ENCODE measurements at places on chromosomes 5 and 9.

DNA sequence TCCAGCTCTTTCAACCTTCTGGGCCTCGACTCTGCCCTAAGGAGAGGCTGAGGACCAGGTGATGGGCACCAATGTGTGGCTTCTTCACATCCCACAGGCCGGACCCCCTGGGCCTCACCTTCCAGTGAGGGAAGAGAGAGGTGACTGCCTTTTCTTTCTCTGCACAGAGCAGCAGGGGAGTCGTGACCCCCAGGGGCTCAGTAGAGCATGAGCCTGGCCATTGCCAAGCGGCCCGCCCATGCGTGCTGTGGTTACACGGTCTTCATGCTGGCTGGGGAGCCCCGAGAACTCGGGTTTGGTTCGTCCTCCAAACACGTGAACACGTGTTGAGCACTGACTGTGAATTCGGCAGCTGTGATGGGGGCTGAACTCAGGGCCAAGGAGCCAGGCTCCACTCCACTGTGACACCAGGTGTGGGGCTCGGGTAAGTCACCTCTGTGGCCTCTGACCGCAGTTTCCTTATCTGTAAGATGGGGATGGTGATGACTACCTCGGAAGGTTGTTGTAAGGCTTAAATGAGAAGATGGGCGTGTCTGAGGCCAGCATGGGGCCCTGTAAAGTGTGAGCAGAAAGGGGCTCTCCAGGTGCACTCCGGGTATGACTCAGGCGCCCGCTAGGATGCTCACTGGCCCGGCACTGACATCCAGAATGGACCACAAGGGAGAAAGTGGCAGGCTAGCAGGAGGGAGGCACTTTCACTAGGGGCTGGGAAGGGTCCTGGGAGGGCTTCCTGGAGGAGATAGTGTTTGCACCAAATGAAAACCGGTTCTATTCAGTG is 13.4 kb upstream of the GRHPR start:
- peak; percentile 77 for DNase-seq

- peak; percentile 42 for DNase-seq
These were observed at the start of gene SLC1A3 for GRCh38 chr5:36606428-36607113. Gene SLC1A3 (plus strand): TSS chr5:36606606. CDS start chr5:36608424, 1,818 bp downstream.

- no peak for DNase-seq
These were observed 7.5 kb downstream of the LHX6 start for GRCh38 chr9:122221183-122221811.

GRCh38 chr9:37229882-37230482 is 109.6 kb downstream of the ZCCHC7 start:
- DNase-seq: no peak

DNA sequence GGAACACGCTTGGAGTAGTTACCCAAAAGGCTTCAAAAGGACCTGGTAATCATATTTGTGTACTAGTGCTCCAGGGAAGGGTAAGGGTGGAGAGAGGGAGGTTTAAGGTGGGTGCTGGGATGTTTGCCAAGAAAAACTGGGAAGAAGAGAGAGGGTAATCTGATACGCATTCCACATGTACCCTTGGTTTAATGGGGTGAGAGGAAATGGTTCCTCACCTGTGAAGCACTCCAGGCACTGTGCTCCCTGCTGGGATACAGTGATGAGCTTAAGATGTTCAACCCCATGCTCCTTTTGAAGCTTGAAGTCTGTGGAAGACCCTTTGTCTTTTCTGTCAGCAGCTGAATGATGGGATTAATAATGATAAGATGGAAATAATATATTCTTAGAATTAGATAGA is 98.4 kb downstream of the COX7C start:
- no peak for DNase-seq

DNA sequence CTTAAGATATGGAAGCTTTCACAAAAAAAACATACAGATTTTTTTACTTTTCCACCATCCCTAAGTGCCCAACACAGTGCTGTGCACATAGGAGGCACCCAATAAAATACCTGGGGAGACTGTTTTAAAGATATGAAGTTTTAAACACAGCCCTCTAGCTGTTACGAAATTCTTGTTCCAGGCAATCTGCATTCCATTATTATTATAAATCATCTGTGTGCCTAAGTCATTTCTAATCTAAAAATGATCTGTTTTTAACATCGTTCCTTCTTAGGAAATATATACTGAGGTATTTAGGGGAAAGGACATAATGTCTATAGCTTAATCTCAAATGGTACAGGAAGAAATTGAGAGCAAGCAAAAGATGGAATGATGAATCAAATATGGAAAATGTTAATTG is 32.7 kb upstream of the ISCA1 start:
- no peak for DNase-seq

GRCh38 chr5:113520429-113520828 is 6.9 kb downstream of the YTHDC2 start:
- peak; percentile 22 for DNase-seq

GRCh38 chr9:123238365-123238764 is 30.0 kb downstream of the STRBP start:
- DNase-seq: no peak

GRCh38 chr5:153523831-153524230 is 33.4 kb downstream of the GRIA1 start:
- no peak for DNase-seq

- DNase-seq: no peak
These were observed 30.3 kb downstream of the VCP start for GRCh38 chr9:35042081-35042604.

- DNase-seq: no peak
These were observed 265.0 kb upstream of the IRX4 start for GRCh38 chr5:2147504-2148311.

DNA sequence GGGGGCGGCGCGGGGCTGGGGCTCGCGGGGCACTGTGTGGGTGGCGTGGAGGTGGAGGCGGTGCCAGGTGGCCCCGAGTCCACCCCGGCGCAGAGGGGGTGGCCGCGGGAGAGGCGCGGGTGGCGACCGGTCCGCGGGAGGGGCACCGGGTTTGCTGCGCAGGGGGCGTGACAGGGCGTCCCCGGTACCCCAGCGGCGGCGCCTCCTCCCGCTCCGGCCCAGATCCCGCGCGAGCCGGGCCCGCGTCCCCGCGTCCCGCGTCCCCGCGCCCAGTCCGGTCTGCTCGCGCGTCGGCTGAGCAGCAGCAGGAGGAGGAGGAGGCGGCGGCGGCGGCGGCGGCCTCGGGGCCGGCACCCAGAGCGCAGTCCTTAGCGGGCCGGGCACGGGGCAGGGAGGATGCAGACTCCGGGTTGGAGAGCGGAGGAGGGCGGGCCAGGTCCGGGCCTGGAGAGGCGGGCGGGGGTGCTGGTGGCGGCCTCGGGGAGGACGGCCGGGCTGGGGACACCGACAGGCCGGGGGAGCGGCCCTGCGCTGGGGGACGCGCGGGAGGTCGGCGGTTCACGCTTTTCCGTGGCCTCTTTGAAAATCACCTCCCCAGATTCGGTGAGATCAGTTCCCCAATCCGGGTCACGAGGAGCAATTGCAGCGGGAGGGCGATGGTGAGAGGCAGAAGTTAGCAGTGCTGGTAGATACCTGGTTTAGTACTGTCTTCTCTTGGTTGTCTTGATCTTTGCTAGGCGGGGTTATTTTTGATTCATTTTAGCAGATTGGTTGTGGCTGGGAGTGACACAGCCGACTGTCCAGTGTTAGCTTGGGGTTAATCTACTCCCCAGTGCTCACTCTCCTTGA is 1.7 kb downstream of the TRIO start:
- DNase-seq: peak; percentile 12

GRCh38 chr5:83708170-83708569 is 12.5 kb downstream of the HAPLN1 start:
- no peak for DNase-seq

- no peak for DNase-seq
These were observed 216.9 kb downstream of the TTLL11 start for GRCh38 chr9:121876255-121876654.

DNA sequence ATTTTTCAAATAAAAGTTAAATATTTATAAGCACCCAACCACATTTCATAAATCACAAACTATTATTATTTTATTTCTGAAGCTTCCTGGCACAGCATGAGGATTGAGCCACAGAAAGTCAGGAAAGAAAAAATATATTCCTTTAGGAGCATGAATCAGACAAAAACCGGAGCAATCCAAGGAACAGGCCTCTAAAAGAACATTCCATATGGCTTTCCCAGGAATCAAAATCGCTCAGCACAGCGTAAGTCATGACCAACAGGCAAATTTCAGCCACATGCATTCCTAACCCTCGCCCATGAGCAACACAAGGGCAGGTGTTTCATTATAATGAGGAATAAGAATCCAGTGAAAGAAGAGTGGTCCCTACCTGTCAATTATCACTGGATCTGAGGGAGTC is 26.7 kb downstream of the EBF1 start:
- DNase-seq: no peak

GRCh38 chr9:123642291-123643278 is 286.6 kb downstream of the CRB2 start:
- DNase-seq: no peak

GRCh38 chr9:79801459-79801858 is 229.7 kb downstream of the TLE4 start:
- DNase-seq: no peak

- DNase-seq: no peak
These were observed 38.3 kb upstream of the TIFAB start for GRCh38 chr5:135490245-135491037.

DNA sequence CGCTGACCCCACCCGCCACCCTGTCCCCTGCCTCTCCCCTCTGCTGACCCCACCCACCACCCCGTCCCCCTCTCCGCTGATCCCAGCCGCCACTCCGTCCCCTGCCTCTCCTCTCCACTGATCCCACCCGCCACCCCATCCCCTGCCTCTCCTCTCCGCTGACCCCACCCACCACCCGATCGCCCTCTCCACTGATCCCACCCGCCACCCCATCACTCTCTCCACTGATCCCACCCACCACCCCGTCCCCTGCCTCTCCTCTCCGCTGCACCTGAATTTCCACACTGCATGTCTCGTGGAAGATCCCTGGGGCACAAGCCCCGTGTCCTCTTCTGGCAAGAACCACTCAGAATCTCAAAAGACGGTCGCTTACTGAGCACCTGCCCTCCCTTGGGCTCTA is 53.4 kb upstream of the OLFM1 start:
- DNase-seq: no peak

- no peak for DNase-seq
These were observed 110.7 kb downstream of the SAXO1 start for GRCh38 chr9:18922161-18922885.

- no peak for DNase-seq
These were observed 8.6 kb downstream of the MFAP3 start for GRCh38 chr5:154047324-154047723.

DNA sequence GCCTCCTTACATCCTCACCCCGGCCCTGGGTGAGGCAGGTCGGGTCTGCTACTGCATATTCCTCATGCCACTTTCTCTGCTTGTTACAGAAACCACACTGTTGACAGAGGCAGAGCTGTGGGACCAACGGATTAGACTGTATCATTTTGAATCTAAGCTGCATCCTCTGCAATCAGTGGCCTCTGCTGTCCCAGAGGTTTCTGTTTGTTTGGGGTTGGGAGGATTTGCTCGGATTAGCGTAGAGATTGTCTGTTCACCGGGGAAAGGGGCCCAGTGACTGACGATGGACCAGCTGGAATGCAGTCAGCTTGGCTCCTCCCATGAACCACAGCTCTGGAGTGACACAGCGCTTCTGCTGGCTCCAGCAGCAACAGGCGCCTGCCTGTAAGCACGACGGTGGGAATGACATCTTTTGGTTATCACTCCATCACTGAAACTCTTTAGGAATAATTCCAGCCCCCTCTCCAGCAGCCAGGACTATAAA is 37.3 kb upstream of the ADRA1B start:
- DNase-seq: no peak

- no peak for DNase-seq
These were observed 5.7 kb downstream of the NIPSNAP3B start for GRCh38 chr9:104769655-104770054.

DNA sequence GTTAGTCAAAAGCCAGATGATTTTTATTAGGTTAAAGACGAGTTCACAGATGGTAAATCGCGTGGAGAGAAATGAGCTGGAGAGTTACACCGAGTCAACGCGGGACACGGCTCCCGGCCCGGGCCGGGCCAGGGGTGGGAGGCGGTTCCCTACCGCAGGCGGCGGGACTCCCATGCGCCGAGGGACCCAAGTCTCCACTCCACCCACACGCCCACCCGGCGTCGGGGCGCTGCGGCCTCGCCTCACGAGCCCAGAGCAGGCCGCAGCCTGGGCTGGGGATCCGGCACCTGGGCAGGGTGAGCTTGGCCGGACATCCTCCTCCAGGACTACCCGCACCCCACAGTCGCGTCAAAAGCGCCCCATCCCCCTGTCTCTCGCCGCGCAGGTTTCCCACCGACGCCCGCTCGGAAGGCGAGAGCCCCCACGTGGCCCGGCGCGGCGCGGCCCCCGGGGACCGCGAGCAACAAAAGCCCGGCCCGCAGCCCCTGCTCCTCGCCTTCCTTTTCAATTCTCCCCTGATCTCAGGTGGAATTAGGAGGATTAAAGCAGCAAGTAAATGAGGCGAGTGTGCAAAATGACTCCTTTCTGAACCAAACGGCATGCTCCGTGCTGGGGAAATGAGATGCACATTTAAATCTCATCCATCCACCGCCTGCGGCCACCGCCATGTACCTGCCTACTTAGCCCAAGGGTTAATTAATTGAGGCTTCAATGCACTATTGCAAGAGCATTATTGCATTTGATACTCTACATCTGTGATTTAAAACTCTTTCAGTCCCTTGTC is 196.5 kb upstream of the TBCA start:
- DNase-seq: peak; percentile 8

- no peak for DNase-seq
These were observed 286 bp upstream of the ZNF483 start for GRCh38 chr9:111524731-111525055.

- no peak for DNase-seq
These were observed 212.2 kb downstream of the SMARCA2 start for GRCh38 chr9:2227144-2227867.

DNA sequence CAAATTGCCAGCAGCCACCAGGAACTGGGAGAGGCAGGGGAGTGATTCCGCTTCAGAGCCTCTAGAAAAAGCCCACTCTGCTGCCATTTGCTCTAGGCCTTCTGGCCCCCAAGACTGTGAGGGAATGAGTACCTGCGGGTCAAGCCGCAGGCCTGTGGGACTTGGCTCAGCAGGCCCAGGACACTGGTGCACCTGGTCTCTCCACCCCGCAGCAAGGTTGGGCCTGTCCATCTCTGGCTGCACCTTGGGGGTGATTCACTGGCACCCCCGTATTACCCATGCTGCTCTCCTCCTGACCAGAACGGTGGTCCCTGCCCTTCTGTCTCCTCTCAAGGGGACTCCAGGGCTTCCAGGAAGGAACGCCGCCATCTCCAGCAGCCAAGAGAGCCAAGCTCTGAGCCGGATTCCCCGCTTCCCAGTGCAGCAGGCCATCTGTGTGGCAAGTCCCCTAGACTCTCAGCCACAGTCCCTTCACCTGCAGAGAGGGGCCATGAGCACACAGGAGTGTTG is 78.4 kb upstream of the OLFM1 start:
- no peak for DNase-seq

- no peak for DNase-seq
These were observed 467.5 kb upstream of the PAPPA start for GRCh38 chr9:115686069-115686468.

DNA sequence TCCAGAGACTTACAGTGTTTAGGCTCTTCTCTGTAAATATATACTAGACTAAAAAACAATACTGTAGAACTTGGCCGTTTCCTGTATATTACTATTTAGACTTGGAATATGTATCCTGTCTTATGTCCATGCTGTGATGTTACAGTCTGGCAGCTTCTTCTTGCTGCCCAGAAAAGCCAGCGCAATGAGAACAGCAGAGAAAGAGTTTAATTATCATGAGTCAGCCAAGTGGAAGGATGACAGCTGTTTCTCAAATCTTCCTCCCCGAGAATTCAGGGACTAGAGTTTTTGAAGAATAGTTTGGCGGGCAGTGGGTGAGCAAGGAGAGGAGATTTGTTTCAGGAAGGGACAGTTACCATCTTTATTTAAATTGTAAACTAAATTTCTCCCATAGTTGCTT is 37.5 kb downstream of the NAA35 start:
- DNase-seq: no peak
